Glutamatergic neuron (in vitro differentiated cells): ENCODE measurements at places on chromosomes 2 and 18.

GRCh38 chr2:134352844-134353243 is 99.0 kb downstream of the MGAT5 start:
- no peak for DNase-seq

GRCh38 chr2:207357216-207357615 is 172.5 kb upstream of the CREB1 start:
- DNase-seq = no peak

DNA sequence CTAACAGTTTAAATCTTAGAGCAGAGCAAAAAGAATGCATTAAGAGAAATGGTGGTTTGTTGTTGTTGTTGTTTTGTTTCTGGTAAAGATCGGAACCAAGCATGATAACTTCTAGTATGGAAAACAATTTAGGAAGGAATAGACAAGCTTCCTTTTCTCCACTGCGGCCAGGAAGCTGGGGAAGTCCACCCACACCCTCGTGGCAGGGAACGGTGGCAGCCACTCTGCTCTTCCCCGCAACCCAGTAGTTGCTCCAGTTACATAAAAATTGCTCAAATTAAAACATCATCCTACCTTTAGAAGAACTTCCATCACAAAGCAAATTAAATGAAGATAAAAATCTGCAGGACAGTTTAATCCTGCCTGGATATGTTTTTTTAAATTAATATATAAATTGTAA is 113.0 kb downstream of the RBMS1 start:
- DNase-seq = no peak

DNA sequence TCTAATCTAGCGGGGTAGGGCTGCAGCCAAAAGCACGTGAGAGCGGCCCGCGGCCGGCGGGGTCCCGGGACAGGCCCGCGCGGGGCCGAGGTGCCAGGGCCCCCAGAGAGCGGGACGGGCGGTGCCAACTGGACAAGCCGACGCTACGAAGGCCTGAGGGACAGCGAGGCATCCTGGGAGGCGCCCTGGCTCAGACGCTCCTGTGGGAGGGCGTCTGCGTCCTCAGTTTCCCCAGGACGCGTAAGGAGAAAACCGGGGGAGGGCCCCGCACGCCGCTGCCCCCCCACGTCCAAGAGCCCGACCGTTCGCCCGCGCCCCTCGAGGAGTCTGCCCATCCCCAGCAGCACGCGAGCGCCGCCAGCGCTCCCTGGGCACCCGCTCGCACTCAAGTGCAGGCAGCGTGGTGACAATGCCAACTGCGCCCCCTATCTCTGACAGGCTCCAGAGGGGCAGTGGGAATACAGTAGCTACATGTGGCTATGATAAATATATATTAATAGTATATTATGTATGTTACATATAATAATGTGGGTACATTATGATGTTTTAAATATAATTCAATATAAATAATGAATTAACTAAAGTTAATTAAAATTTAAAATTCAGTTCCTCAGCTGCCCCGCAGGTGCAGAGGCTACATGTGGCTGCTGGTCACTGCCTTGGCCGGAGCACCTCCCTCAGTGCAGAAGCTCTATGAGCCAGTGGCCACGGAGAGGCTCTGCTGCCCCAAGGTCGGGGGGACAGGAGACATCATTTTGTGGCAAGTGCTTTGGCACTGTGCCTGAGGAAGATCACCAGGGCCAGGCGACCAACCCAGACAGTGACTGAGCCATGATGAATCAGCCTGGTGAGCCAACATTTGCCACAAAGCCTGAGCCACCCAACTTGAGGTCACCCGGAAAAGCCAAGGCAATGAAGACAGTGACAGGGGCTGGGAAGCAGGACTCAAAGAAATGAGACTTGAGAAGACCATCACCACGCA is 5.5 kb upstream of the SFT2D3 start:
- peak; percentile 54 for DNase-seq
